ENCODE measurements at places on chromosomes 5 and 9.
A peak's percentile ranks its signal among the peaks of the same experiment; 100 is the strongest.

DNA sequence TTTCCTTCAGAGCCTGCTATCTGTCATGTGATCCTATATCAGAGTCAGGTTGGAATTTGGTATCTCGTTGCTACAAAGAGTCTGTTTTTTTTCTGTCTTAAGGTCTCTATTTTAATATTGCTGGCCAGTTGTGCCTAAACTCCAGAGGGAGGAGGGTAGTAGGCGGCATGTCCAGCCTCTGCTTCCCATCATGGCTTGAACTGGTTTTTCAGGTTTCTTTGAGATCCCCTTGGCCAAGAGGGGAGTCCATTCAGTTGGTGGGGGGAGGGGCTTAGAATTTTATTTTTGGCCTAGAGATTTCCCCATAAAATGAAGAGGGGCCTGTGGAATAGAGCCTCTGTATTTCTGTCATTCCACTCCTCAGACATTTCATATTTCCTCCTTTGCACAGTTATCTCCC, 15.4 kb upstream of the ZNF354C start:
- DNase-seq, result no peak

DNA sequence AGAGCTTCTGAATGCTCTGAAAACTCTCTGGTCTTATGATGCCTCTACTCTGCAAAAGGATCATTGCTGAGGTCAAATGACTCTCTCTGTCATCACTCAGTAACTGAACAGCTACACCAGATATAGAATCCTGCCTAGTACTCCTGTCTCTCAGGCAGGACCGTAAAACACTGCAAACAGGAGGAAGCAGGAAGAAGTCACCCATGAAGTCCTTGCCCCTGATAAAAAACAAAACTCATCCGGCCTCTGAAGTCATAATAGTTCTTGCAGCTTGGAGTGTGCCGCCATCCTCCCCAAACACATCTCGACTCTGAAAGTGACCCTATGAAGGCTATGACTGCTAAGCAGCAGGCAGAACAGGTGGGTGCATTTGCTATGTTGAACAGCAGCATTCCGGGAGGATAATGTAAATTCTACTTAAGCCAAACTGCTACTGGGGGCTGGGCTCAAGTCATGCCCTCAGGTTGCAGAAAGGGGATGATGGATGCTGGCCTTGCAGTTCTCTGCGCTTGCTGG, 81.9 kb upstream of the FAM169A start:
- no peak for DNase-seq

- no peak for DNase-seq
Observed at GRCh38 chr5:181255836-181256578, 4.9 kb downstream of the TRIM52 start.

GRCh38 chr5:170297589-170298462, at the start of gene LCP2:
TSS of gene LCP2 (minus strand) at chr5:170297777. CDS start at chr5:170297611, 166 bp downstream.
- DNase-seq, result no peak

DNA sequence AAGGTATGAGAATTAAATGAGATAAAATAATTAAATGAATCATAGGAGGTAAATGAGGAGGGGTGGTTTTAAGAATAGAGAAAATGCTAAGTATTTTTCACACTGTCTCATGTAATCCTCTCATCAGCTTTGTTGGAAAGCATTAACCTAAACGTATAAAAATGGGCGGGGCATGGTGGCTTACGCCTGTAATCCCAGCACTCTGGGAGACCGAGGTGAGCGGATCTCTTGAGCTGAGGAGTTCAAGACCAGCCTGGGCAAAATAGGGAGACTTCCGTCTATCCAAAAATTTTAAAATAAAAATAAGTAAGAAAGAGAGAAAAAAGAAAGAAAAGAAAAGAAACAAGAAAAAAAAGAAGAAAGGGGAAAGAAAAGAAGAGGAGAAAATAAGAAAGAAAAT, 1.9 kb upstream of the RFK start:
- DNase-seq, result no peak

GRCh38 chr5:54234304-54234933, 76.0 kb downstream of the ARL15 start:
- DNase-seq, result no peak

DNA sequence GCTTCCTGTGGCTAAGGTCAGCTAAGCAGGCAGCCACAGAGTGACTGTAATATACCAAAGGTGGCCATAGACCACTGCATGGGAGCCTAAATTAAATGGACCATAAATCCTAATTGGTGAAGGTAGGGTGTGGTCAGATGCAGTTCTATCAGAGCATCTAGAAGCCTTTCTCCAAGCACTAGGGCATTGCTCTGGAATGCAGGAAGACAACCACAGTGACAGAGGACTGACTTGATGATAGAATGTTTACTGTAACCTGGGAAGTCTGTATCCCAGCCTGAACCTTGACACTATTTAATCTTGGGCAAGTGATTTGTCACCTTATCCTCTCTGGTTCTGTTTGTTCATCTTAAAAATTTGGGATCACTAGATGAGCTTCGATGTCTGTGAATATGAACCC, 2.3 kb downstream of the FBXO38 start:
- no peak for DNase-seq

GRCh38 chr5:135207866-135208265, 173.8 kb upstream of the PITX1 start:
- DNase-seq, result no peak

- no peak for DNase-seq
Observed at GRCh38 chr5:79886456-79886855, 104.6 kb downstream of the MTX3 start.

GRCh38 chr5:135266975-135267374, 132.1 kb downstream of the MACROH2A1 start:
- no peak for DNase-seq

DNA sequence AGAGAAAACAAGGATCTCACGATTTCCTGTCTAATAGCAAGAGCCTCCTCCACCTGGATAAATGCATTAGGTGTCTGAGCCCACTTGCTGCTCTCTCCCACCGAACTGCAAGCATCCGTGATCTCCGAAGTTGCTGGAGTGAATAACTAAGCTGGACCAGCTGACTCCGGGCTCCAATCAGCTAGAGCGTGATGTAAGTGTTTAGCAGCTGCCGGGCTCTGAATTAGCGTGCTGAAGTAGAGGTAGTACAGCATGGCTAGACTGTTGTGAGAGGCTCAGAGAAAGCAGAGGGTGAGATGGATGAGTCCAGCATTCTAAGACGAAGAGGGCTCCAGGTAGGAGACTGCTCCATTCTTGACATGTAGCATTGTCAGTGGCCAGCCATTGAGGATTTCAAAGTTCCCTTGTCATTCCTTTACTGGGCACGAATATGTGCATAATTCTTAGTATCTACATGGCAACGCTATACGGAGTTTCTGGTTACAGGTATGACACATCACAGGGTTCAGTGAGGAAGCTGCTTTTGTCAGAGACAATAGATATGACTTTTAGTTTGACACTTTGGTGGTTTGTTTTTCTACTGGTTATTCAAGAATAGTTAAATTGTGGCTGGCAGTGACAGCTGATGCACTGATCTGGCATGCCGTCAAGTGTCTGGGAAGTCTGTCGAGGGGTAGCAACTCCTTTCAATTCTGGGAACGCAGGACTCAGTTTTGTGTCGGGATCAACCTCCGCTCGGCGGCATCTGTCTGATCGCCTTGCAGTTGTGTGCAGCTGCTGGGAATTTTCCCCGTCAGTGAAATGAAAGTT, 232.6 kb downstream of the MAST4 start:
- DNase-seq, result peak; percentile 8

GRCh38 chr5:87076931-87077330, 190.8 kb upstream of the RASA1 start:
- DNase-seq, result no peak

DNA sequence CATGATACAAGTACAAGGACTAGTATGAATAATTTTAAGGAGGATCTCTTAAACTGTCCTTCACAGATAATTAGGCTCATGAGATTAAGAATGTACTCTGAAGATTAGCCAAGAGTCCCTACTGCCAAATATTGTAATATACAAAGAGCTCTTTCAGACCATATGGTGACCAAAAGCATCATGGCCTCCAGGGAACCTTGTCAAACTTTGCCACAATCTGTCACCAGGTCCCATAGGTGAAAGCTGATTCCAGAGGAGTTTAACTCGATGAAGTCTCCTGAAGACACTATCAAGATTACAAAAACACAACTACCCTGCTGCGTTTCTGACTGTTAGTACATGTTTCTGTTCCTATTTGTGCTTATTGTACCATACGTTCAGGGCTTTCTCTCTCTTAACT, 395.4 kb upstream of the ITGA1 start:
- no peak for DNase-seq

DNA sequence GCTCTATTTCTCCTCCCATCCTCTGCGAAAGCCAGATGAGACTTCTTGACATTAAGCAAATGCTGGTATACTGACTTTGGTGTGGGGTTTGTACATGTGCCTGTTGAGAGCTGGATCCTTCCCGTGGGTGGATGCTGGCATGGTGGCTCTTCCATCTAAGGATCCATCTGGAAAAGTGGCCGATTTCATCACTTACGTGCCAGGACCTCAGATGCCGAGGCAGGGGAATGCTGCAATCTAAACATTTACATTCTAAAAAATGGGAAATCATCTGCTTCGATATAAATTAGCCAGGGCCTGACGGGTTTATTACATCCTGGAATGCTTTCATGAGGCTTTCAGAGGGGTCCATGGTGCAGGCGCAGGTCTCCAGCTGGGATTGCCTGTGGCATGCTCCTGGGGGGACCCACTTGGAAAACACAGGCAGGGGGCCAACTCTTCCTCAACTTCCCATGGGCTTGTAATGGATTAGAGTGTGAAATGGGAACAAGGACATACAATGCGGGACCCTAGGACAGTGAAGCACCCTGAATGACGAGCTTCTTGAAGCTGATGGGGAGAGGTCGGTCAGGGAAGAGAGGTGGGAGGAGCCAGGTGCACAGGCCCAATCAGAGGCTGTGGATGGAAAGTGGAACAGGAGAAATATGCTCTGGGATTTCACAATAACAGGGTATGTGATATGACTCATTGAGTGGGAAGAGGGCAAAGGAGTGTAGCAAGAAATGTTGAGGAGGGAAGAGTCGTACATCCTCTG, 105.5 kb upstream of the PITX1 start:
- no peak for DNase-seq

GRCh38 chr9:6959270-6960000, 201.7 kb downstream of the KDM4C start:
- DNase-seq, result no peak

DNA sequence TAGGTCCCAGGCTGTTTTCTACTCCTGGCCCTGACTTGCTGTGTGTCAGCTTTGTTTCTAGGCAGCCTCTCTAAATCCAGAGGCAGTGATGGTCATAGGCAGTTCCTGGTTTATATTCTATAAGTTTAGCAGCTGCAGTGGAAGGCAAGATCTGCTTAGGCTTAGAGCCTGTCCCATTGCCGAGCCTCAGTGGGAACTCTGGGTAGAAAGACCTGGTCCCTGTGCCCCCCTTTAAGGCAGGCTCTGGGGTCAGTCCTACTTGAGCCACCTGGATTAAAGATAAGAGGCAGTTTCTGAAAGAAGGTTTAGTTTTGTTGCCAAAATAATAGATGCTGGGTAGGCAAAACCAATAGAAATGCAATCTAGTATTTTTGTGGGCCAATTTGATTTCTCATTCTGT, 13.6 kb downstream of the MCCC2 start:
- DNase-seq, result no peak

DNA sequence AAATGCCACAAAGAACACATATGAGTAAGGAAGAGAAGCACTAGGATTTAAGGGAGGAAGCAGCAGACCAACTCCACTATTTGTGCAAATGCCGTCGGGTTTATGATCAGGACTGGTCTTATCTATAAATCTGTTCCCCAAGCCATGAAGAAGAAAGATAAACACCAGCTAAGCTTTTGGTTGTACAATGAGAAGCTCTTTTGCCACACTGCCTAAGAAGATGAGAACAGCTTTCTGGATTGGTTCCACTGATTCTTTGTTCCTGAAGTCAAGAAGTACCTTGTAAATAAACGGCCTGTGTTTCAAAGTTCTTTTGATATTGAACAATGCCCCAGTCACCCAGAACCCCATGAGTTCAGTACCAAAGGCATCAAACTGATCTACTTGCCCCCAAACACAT, 93.9 kb downstream of the RFX3 start:
- DNase-seq, result no peak

GRCh38 chr9:137069508-137070091, 757 bp downstream of the SAPCD2 start:
- no peak for DNase-seq

GRCh38 chr5:140172483-140172882, 2.5 kb upstream of the CYSTM1 start:
- no peak for DNase-seq

DNA sequence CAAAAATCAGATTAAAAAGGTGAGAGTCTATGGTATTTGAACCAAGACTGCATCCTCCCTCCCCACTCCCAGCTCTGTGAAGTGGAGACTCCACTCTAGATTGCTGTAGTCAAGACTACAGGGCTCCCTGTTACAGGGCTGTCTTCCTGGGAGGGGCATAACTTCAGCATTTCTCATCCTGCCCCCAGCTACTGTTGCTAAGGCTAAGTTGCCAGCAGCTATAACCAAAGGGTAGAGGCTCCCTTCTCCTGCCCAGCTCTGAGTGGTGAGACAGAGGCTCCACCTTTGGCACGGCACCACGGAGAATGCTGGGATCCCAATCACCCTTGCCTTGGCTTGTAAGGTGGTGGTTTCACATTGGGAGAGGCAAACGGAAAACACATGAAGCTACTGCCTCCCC, 39.2 kb upstream of the GCNT4 start:
- no peak for DNase-seq

DNA sequence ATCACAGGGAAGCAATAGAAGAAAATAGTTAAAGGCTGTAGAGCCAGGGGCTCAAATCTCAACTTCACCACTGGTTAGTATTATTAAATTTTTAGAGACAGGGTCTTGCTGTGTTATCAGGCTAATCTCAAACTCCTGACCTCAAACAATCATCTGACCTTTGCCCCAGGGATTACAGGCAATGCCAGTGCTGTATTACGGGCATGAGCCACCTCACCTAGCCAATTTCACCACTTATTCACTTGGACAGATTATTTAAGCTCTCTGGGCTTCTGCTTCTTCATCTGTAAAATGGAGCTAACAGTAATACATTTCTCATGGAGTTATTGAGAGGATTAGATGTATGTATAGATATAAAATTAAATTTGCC, 155.9 kb upstream of the KLF4 start:
- no peak for DNase-seq

DNA sequence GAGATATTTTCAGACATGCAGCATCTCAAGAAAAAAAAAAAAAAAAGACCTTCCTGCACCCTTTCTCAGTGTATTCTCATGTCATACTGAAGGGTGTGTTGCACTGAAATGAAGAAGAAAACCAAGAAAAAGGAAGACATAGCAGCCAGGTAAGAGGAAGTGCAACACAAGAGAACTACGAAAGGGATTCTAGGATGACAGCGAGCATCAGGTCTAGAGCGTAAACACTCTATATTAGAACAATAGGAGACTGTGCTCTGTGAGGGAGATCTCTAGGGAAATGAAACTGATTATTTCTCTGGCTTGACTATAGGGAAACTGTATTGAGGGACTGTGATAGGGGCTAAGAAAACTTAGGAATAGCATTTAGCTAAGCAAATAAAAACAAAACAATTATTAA, 30.0 kb downstream of the BTF3 start:
- DNase-seq, result no peak

DNA sequence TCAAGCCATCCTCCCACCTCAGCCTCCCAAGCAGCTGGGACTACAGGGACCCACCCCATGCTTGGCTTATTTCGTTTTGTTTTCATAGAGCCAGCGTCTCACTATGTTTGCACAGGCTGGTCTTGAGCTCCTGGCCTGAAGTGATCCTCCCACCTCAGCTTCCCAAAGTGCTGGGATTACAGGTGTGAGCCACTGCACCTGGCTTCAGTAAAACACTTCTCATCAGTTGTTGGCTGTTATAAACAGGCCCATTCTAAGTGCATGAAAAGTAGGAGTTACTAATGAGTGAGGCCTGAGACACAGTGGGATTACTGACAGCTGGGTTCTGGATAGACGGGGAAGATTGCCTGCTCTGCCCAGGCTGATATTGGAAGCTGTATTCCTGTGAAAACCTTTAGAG, 3.5 kb downstream of the CRB2 start:
- DNase-seq, result no peak

Data from activated CD8-positive, alpha-beta memory T cell treated with anti-CD3 and anti-CD28 coated beads for 1 hour (primary cell).